ENCODE measurements at places on chromosomes 12 and 14.
A peak's percentile ranks its signal among the peaks of the same experiment; 100 is the strongest.

DNA sequence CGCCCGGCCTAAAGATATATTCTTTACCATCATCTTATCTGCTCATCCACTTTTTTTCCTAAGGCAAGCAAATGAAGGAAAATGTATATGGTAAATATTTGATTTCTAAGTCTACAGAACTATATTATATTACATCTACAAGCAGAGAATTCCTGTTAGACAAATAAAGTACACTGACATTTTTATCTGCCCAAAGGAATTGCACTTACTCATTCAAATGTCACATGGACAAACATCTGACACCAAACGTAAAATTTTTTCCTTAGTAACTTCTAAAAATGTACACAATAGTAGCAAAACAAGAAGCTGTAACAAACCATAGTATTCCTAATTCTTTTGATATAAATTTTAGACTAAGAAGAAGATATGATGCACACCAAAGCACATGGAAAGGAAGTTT is 51.0 kb downstream of the SPPL3 start:
- peak; percentile 56 for DNase-seq

DNA sequence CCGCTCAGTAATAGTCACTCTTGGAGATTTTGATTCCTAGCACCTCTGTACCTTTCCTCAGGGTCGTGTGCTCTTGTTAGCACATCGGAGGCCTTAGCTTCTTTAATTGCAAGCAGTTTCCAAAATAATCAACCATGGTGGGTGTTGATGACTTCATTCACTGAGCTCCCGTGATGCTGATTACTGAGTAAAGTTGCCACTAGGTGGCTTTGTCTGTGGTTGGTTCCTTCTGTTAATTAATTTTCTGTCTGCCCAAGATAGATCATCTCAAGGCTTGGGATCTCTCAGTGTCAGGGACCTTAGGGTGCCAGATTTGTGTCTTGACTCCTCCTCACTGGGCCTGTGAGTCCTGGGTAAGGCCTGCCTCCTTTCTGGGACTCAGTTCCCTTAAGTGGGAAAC is 54.3 kb downstream of the PTPN11 start:
- peak; percentile 5 for DNase-seq

DNA sequence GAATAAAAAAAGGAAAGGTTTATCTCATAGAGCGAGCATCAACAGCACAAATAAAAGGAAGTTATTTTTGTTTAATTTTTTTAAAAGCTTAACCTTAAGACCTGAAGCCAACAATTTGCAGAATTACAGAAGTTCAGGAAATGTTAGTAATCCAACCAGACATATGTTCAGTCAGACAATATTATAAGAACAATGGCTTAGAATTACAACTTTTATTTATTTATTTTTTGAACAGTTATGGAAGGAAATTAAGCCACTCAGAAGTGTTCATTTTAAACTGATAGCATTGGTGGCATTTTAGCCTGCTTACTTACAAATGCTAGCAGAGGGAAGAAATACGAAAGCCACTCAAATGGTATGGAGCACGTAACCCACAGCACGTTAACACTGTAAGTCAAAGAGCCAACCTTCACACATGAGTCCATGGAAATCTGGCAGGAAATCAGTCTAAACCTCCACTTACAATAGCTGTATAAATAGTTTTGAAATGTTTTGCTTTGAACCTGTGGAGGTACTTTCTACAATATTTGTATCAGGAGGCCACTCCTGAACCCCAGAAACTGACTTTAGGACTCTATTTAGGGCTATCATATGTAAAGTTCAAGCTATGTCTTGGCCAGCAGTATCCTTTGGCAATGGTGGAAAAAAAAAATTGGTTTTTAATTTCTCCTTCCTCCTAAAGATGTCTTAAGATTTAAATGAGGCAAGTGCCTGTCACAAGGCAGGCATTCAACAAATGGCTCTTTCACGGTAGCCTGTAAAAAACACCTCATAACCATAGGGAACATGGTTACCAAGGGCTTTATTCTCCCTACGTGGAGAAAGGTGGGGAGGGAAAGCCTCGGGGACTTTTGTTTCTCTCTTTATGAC is 102.3 kb downstream of the ITPR2 start:
- no peak for DNase-seq

- DNase-seq: no peak
Observed at GRCh38 chr14:101557321-101557695, 4.0 kb upstream of the DIO3 start.

GRCh38 chr14:75175677-75176141 is 703 bp downstream of the TMED10 start:
- no peak for DNase-seq

DNA sequence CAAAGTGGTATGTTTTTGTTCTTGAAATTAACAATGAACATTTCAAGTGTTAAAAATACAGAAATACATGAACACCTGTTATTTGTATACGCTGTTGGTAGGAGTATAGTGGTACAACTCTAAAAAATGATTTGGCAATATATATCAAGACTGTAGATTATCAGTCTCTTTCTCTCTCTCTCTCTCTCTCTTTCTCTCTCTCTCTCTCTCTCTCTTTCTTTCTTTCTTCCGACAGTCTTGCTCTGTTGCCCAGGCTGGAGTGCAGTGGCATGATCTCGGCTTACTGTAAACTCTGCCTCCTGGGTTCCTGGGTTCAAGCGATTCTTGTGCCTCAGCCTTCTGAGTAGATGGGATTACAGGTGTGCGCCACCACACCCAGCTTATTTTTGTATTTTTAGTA is 12.6 kb downstream of the HEBP1 start:
- no peak for DNase-seq

DNA sequence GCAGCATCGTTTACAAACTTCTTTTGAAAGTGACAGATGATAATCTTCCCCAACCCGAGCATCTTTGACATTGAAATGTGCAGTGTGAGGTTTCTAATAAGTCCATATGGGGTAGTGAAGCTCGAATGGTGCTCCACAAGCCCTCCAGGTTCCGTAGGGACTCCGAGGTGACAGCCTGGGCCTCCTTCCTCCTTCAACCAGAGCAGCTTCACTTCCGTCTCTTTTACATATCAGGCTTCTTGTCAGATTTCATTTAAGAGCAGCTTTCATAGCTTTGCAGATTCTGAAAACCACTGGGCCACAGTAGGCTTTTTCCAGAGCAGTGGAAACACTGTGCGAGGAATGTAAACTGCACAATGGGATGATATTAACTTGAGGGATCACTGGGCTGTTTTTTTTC is 103.6 kb upstream of the CPM start:
- DNase-seq: no peak

- DNase-seq: no peak
Observed at GRCh38 chr14:29913566-29913965, 14.1 kb downstream of the PRKD1 start.

DNA sequence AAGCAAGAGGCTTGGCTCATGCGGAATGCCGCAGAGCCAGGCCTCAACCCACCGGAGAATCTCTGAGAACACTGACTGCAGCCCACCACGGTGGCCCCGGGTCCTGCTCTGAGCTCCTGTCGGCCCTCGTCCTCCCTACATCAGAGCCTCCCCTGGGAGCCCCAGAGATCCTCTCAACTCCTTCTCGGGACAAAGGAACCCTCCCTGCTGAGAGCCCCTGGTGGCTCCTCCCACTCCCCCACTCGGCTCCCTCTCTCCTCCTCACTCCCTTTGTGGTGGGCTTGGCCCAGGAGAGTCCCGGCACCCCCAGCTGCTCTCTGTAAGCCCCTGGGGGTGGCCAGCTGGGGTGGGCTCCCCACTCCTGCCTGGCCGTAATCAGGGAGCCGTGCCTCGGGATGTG is 11.1 kb upstream of the INF2 start:
- DNase-seq: peak; percentile 58

Measured in adipocyte (in vitro differentiated cells).